ENCODE measurements at places on chromosomes 7 and 10. TPM values are rescaled to one million over a fixed set of nuclear protein-coding genes. Genes with fewer than 3 reads are reported as not detected.

Gene SHTN1
- polyA plus RNA-seq = 10.4 TPM

Gene ZNF239
- polyA plus RNA-seq = 18.3 TPM

Gene CREB5
- polyA plus RNA-seq = 1.8 TPM

Gene ITGB1
- 133 TPM for polyA plus RNA-seq

Gene OR13A1
- polyA plus RNA-seq = not detected

- no peak for DNase-seq
These were observed 43.5 kb downstream of the VWA2 start for GRCh38 chr10:114282526-114282925.

DNA sequence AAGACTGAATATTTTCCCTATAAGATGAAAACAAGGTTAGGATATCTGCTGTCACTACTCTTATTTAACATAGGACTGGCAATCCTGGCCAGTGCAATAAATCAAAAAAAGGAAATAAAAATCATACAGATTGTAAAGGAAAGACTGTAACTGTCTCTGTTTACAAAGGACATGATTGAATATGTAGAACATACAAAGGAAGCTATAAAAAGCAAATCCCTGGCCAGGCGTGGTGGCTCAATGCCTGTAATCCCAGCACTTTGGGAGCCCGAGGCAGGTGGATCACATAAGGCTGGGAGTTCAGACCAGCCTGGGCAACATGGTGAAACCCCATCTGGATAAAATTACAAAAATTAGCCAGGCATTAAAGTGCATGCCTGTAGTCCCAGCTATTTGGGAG is 15.8 kb downstream of the ZNF485 start:
- no peak for DNase-seq

DNA sequence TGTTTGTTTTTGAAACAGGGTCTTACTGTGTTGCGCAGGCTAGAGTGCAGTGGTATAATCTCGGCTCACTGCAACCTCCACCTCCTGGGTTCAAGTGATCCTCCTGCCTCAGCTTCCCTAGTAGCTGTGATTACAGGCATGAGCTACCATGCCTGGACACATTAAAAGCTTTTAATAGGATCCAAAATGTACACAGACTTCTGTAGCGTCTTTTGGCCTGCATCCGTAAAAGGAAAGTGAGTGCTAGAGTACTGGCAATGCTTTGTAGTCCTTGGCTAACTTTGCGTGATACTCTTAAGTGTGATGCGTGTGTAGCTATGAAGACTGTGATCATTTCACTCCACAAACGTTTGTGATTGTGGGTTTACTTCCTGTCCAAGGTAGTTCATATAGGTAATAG is 13.3 kb downstream of the ZRANB1 start:
- DNase-seq = no peak

DNA sequence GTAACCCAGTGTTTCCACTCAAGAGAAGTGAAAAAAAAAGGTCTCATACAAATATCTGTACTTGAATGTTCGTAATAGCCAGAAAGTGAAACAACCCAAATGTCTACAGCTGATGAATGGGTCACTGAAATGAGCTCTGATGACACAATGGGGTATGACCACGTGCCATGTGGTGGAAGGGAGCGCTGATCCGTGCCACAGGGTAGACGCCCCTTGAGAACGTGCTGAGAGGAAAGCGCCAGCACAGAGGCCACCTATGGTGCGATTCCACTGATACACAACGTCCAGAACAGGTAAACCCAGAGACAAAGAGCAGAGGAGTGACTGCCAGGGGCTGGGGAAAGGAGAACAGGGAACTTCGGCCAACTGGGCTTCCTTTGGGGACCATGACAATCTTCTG is 50.3 kb downstream of the MAD1L1 start:
- DNase-seq = no peak

- DNase-seq = peak; percentile 96
These were observed 32.7 kb upstream of the VSIR start for GRCh38 chr10:71805776-71806703.

- DNase-seq = no peak
These were observed 18.3 kb downstream of the MMS19 start for GRCh38 chr10:97479939-97480338.

DNA sequence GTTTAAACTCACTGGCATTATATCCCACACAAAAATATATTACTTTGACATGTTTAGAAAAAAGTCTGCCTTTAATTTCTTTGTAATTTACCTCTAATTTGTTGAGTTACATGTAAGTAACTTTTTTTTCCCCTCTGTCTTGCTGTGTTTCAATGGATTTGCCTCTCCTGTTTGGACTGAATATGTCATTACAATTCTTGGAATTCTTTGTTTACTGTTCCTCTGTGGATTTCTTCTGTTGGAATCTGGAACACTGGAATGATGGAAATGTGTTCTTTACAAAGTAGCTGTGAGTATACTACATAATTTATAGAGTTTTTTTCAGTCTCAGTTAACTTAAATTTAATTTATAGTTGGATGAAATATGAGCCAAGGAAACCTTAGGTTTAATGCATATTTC is 30.4 kb downstream of the SEPTIN7 start:
- DNase-seq = no peak

- DNase-seq = no peak
These were observed 7.1 kb downstream of the CPED1 start for GRCh38 chr7:120995654-120996053.

DNA sequence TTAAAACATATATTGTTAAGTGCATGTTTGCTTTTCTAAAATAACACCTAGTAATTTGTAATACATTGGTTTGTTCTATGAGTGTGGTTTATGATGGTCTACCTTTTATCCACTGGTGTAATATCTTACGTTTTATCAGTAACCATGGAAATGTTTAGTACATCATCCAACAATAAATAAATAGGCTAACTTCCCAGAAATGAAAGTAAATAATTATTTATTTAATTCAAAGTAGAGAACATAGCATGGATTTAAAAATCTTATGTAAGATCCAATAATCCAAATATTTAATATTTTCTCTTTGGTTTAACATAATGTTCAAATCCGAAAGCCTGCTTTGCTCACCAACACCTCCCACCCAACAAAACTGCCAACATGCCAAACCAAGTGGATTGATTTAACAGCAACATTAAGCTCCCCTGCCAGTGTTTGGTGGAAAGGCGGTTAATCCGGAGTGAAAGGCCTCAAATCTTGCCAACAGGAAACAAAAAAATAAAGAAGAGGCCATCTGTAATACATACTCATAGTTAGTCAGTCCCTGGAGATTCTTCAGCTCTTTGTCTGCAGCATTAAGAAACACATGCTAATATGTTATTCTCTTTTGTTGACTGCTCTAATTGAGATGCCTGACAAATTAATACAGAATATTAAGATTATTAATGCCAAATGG is 897.8 kb downstream of the CNTNAP2 start:
- no peak for DNase-seq

DNA sequence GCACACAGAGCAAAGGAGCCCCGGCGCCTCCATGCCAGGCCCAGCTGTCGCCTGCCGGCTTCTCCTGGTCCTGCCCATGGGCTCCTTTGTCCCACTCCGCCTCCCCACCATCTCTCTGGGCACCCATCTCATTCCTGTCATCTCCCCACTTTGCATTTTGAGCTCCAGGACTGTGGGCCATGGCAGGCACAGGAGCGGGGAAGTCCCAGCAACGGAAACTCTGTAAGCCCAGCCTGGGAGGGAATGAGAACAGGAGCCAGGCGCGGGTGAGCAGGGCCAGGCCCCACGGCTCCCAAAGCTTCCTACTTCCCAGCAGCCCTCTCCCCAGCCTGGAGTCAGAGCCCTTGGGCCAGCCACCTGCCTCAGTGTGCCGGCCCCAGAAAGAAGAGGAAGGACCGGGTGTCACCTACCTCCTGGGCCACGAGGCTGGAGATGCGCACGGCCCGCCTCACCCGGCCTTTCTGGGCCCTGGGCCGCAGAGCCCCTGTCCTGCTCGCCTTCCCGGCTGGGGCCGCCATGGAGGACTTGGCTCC is 23.1 kb downstream of the KCNH2 start:
- peak; percentile 53 for DNase-seq

- DNase-seq = no peak
These were observed 199.2 kb downstream of the DIP2C start for GRCh38 chr10:490256-490655.

All from K562 (cell line).